ENCODE measurements at places on chromosomes 3 and 15.

GRCh38 chr3:118573912-118574311, 460.7 kb downstream of the IGSF11 start:
- no peak for DNase-seq

DNA sequence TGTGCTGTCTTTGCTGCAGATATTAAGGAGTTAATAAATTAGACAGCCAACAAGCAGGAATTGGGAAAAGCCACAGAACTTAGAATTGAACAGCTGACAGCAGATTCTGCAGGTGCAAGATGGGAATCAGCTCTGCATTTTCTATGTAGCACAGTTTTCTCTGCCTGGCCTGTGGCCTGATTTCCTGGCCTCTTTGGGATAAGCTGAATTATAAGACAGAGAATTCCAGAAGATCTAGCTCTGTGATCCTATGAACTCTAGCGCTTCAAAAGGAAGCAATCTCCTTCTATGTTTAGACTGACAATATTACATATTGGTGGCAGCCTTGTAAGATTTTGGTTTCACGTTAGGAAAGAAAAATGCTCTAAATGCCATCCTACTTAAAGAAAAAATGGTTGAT, 24.0 kb upstream of the SOX2 start:
- DNase-seq: no peak

- no peak for DNase-seq
Observed at GRCh38 chr15:98402486-98402885, 245.9 kb upstream of the IGF1R start.

DNA sequence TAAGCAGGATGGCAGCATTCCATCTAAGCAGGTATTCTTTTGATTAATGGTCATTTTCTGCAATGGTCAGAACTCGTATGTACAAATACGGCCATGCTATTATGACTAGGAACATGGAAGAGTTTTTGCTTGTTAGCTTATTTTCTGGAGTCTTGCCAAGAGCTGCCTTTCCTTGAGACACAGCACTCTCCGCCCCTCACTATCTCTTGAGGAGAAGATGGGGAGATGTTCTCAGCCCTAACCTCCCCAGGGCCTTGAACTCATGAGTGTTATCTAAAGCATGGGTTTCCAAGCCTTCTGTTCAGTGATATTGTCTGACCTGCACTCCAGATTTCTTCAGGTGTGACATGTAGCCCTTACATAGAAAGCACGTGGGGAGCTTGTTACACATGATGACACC, 65.9 kb upstream of the ACTC1 start:
- no peak for DNase-seq

DNA sequence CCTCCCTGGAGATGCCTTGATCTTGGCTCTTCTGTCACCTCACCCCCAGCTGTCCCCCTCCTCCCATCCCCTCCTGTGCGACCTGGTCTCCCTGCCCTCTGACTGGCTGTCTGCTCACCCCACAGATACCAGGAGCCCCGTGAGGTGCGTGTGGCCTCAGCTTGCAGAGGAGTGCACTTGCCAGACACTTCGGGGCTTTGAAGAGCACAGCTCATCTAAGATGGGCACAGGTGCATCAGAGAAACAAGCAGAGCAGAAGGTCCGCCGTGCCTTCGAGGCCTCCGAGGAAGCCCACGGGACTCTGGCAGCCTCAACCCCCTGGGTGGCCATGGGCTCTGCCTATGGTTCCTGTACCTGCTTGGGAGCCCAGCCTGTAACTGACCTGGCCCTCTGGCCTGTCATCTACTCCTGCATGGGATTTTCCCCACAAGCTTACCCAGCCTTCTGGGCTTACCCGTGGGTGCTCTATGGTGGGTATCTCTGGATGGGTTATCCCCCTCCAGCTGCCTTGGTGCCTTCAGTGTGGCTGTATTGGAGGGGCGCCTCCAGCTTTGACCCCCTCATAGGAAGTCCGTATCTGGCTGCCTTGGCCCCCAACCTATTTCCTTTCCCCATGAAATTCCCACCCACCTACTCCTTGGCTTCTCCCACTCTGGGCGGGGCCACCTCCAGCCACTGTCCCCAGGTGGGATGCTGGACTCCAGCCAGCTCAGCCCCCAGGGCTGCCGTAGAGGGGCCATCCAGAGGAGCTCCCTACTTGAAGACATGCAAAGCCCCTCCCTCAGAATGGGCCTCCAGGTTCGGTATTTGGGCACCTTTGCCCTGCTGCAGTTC, 3.8 kb downstream of the PRR23E start:
- no peak for DNase-seq

- DNase-seq: no peak
Observed at GRCh38 chr3:18379647-18380046, 45.5 kb downstream of the SATB1 start.

DNA sequence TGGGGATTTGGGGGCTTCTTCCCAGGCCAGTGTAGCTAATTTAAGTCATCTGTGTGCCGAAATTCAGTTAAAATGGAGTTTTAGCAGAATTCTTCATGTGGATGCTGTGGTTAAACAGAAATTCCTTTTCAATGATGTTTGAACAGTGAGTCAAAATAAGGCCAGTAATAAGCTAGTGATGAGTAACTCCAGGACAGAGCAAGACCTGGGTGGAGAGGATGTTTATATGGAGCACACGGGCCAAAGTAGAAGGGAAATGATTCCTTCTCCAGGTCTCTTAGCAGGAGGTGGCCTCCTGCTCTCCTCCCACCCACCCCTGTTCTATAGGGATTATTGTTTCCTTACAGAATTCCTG, 31.9 kb upstream of the UACA start:
- no peak for DNase-seq

DNA sequence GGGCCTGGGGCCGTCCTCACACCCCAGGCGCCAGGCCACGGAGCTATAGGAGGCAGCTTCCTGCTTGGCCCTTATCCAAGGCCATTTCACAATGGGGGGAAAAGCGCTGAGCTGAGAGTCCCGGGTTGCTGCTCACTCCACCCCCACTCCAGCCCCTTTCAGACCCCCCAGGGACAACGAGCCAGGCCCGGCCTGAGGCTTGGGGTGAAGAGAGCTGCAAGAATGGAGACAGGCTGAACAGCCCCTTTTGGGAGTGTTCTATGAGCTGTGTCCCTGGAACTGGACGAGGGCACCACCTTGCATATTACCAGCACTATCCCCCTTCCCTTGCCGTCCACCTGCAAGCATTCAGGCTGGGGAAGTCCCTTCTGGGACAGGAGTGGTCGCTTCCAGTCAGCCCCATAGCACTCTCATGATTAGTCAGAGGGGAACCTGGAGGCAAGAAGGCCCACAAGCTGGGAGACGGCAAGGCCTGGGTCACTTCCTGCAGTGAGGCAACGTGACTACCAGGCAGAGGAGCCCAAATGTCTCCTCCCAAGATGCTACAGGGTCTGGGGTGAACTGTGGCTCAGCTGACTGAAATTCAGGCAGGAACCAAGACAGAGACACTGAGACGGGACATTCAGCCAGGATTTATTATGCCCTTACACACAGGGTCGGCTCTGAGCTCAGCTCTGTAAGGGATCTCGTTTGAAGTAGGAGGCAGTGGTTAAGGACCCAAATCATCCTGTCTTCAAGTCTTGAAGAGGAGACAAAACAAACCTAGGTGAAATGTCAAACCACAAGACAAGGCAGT, 8.6 kb upstream of the SRP14 start:
- DNase-seq: peak; percentile 85

GRCh38 chr3:33089515-33089914, 7.4 kb downstream of the GLB1 start:
- DNase-seq: peak; percentile 44

- DNase-seq: no peak
Observed at GRCh38 chr15:59406446-59406845, 31.5 kb upstream of the FAM81A start.

DNA sequence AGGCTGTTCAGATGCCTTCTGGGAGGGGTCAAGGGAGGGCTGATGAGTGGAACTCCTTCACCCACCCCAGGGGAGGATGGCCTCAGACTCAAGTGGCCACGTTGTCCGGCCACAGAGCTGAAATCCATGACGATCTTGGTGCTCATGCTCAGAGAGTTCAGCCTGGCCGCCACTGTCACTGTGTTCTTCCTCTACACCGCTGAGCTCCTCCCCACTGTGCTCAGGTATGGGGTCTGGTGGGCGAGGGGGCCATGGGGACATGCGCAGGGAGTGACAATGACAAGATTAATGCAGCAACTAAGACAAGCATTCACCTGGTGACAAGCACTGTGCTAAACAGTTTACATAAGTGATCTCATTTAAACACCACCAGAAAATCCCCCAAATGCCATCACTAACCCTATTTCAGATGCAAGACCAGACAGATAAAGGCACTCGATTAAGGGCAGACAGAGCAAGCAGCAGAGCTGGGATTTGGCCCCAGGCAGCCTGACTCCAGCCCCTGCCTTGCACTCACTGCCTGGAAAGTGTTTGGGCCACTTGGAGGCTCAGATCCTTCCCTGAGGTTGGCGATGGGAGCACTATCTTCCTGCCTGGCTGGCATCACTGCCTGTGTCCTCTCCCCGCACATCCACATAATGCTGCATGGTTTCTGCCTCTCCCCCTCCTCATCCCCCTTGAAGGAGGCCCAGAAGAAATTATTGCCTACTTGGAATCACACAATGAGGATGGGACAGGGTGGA, 30.9 kb upstream of the XYLB start:
- no peak for DNase-seq

GRCh38 chr3:23923786-23924185, 6.9 kb downstream of the RPL15 start:
- DNase-seq: no peak

GRCh38 chr3:132615881-132616280, 18.8 kb downstream of the ACKR4 start:
- no peak for DNase-seq

GRCh38 chr15:85404176-85404917, 23.9 kb downstream of the AKAP13 start:
- DNase-seq: no peak

DNA sequence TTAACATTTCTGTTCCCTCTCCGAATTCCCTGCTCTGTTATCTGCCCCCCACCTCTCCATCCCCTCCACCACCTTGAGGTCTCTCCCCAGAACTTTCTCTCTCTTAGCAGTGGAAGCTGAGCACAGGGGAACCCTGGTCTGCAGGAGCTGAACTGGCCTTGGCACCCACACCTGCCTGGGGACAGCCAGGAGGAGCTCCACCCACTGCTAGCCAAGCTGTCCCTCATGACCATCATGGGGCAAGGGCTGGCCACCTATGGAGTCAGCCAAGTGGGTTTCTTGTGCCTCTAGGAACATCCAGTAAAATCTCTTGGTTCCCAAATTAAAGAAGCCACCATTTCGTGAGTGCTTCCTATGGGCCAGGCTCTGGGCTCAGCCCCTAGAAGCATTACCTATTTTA, 276.4 kb upstream of the TLE3 start:
- DNase-seq: no peak

GRCh38 chr3:139427283-139428060, 38.0 kb upstream of the COPB2 start:
- DNase-seq: no peak

GRCh38 chr15:40766906-40767837, 2.6 kb upstream of the C15orf62 start:
- DNase-seq: peak; percentile 35

- DNase-seq: no peak
Observed at GRCh38 chr3:64179860-64180259, 45.4 kb downstream of the PRICKLE2 start.

DNA sequence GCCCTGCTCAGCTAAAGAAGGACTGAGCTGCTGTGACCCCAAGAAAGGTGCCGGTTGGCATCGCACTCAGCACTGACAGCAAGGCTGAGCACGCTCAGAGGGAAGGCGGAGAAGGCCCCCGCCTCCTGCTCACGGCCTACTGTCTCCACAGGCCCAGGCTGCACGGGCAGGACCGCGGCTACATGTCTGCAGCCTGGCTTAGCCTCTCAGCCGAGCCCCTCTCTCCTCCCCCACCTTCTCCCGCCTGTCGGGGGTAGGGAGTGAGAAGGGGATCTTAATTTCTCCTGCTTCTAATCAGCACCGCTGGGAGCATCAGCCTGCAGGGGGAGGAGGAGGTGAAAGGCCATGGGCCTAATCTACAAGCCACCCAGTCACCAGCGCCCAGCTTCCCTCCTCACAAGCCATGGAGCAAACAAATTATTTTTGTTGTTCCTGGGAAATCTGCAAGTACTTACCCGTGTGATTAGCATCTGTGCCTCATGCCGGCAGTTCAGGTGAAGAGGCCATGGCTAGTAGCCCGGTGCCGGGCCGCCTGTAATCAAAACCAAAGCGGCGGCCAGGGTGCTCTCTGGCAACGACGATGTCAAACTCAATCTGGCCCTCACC, 68.1 kb downstream of the EPHB3 start:
- no peak for DNase-seq

DNA sequence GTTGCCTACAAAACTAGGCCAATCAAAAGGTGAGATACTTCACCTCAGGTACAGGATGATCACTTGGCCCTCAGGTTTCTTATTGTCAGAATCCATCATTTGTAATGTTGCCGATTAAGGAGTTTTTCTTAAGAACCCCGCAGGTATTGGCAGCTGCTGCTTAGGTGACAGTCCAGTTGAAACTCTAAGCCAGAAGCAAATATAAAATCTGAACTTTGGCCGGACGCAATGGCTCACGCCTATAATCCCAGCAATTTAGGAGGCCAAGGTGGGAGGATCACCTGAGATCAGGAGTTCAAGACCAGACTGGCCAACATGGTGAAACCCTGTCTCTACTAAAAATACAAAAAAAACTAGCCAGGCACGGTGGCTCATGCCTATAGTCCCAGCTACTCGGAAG, 43.1 kb upstream of the SNTN start:
- DNase-seq: no peak

- DNase-seq: no peak
Observed at GRCh38 chr15:42231088-42231487, 23.0 kb upstream of the VPS39 start.

DNA sequence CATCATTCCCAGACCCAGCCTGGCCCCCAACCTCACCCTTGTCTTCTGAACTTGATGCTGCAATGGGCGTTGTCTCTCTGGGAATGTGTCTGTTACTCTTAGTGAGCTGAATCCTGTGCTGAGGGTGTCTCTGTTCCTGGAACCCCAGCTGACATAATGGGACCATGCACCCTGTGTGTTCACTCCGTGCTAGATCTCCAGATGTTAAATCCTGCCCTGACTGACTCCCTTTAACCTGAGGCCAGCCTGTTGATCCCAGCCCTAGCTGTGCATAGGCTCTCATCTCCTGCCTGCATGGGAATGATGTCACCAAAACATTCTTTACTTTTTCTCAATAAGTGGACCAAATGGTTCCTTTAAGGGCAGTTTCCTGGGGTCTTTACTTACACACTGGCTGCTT, 48.0 kb upstream of the UMPS start:
- DNase-seq: no peak

DNA sequence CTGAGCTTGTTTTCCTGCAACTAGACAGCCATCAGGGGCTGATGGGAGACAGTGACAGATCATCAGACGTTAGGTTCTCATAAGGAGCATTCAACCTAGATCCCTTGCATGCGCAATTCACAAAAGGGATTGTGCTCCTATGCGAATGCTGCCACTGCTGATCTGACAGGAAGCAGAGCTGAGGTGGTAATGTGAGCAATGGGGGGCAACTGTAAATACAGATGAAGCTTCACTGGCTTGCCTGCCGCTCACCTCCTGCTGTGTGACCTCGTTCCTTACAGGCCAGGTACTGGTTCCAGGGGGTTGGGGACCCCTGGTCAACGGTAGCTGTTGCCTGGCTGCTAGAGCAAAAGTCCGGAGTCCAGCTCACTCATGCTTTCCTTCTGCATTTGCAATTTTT, 26.4 kb upstream of the KCNAB1 start:
- DNase-seq: no peak

GRCh38 chr15:71496336-71496955, 313.9 kb upstream of the NR2E3 start:
- no peak for DNase-seq
